Stimulated activated CD8-positive, alpha-beta memory T cell treated with anti-CD3 and anti-CD28 coated beads, Interleukin-4, amount 100 ng/mL, for 24 hours (primary cell): ENCODE measurements at places on chromosomes 6 and 20.

DNA sequence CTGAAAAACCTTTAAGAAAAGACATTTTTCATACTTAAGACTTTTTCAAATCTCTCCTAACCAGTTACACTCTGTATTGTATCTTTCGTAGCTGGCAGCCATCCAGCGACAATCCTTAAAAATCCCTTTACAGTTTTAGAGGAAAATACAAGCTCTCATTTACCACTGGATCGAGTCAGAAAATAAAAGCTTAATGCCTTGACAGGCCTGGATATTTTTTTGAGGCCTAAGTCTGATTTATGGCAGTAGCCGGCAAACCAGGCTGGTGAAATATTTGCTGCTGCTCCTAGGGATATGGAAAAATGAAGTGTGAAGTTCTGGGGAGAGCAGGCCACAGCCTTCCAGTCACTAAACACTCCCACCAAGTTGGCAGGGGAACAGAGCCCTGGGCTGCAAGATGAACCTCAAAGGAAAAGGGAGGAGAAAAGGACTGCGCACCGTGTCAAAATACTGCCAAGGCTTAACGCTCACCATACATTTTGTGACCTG lies 213.0 kb upstream of the SUPT3H start:
- DNase-seq, result no peak

DNA sequence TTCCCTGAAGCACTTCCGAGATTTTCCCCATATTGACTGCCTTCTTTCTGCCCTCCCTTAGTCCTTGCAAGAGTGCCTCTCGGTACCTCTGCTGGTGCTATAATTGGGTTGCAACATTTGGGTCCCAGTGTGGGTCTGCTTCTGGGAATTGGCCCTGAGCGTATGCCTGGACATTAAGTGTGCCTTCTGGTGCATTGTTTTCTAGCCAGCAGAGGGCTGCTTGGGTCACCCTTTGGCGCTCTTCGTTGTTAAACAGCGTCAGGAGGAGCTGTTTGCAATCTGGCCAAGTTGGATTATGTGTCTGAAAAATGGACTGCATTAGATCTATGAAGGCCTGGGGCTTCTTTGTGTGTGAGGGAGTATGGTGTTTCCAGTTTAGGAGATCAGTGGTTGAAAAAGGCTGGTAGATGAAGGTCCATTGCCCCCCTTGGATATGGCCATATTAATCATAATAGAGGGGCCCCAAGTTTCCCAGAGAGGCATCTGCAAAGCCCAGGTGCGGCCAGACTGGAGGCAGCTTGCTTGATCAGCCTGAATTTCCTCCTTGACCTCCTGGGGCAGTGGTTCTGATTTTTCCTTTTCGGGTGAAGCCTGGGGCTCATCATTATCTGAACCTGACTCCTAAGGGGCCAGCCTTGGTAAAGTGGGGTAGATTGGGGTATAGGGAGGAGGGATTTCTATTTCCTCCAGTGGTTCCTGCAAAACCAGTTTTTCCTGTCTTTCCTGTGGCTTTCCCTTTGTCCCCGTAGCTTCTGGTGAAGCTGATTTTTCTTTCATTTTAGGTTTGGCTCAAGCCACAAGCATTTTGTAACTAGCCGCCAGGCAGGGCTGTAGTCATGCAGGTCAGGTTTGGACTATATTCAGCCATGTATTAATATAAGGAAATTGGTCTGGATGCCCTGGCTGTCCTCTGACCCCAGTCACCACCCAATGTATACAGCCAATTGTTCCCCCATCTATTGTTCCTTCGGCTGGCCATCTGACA lies 85.4 kb upstream of the GPR6 start:
- no peak for DNase-seq

- DNase-seq, result no peak
Measured at GRCh38 chr20:58130156-58130555, 98.3 kb downstream of the ANKRD60 start.

- DNase-seq, result no peak
Measured at GRCh38 chr6:24329022-24329421, 28.8 kb downstream of the DCDC2 start.

DNA sequence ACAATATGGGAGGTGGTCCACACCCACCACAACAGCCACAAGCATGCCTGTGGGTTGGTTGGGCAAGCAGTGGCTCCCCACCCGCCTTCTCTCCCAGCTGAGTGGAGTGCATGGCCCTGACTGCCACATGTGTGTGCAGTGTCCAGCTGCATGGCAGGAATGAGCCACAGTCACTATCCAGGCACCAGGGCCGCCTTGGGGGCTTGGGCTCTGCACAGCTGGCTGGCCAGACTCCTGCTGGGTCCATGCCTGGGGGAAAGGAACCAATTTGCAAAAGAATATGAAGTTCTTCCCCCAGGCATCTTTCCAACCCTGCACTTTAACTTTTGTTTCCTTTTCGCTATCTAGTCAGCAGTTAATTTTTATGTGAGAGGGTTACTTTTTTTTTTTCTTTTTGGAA lies 11.6 kb upstream of the ASCC3 start:
- no peak for DNase-seq

- no peak for DNase-seq
Measured at GRCh38 chr20:56369179-56369578, 10.4 kb downstream of the FAM210B start.

DNA sequence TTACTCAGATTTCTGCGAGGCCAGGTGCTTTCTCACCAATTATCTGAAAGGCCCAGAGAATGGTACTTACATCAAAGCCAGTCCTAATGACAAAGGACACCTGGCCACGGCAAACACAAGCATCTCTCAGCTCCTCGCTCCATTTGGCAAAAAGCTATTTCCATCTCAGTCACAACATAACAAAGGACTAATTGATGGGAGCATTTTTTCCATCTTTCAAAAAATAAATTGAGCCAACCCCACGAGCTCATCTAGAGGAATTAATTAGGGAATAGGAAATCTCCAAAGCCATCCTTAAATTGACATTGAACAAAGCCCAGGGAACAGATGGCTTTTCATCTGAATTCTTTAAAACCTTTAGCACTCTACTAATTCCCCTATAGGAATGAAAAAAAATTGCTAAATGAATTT lies 236.7 kb downstream of the HAO1 start:
- DNase-seq, result no peak
